ENCODE measurements at places on chromosomes 1 and 21.

DNA sequence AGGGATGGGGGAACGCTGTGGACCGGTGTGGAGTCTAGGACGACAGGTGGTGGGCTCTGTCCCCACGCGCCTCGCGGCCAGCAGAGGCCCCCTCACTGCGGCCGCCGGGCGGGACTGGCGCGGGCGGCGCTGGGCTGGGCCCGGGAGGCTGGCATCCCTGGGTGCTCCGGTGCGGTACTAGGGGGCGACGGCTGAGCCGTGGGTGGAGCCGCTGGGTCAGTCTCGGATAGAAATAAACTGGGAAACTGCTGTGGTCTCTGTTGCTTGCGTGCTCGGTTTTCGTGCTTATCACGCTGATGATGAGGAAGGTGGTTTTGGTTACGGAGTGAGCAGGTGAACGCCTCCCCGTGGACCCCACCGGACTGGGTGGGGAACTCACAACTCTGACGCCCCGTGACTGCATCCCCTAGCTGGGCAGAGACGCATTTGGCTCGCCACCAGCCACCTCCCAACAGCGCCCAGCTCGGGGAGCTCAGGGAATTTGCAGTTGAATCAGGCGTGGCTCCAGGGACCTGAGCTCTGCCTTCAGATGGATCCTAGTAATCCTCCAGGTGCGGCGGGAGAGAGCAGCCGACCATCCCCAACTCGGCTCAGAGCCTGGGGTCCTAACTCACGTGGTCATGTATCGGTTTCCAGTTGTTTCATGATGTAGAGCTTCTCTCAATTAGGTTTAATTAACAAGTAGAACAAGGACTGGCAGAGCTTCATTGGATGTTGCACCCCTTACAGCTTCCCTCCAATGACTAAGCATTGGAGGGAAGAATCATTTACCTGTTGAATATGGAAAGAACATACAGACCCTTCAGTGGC is 32.1 kb downstream of the HSD17B7 start:
- H3K36me3 ChIP-seq: no peaks in the 10 kb centered on the region
- peaks cover 12% of the 10 kb centered on the region for H3K27me3 ChIP-seq
- H3K4me1 ChIP-seq: peaks cover 12% of the 10 kb centered on the region
- H3K4me3 ChIP-seq: peak overlapping the region; percentile 46
- DNase-seq: no peak
- H3K27ac ChIP-seq: no peak overlapping the region

DNA sequence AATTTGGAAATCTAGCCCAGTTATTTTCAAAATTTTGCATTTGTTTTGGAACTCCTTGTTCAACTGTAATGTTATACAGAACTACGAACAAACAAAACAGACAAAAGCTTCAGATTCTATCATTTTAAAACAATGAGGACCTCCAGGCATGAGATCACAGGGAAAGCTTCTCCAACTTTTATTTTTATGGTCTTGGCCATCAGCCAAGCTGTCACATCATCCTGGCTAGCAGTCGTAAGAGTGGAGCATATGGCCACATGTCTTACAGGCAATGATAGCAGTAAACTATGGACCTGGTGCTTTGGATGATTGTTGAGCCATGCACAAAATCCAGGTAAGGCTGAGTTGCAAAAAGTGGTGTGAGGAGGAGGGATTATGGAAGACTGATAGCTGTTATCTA is 299.6 kb downstream of the LMX1A start:
- no peaks in the 10 kb centered on the region for H3K4me1 ChIP-seq
- no peak overlapping the region for H3K27ac ChIP-seq
- DNase-seq: no peak
- no peaks in the 10 kb centered on the region for H3K36me3 ChIP-seq

- DNase-seq: no peak
- no peak overlapping the region for H3K27ac ChIP-seq
- H3K4me3 ChIP-seq: no peak overlapping the region
- H3K36me3 ChIP-seq: no peaks in the 10 kb centered on the region
- peaks cover 43% of the 10 kb centered on the region for H3K4me1 ChIP-seq
- no peaks in the 10 kb centered on the region for H3K27me3 ChIP-seq
These were observed 123.6 kb downstream of the DTL start for GRCh38 chr1:212158912-212159796.

- no peak for DNase-seq
- H3K27me3 ChIP-seq: no peaks in the 10 kb centered on the region
These were observed 20.2 kb downstream of the NSL1 start for GRCh38 chr1:212771341-212771740.

DNA sequence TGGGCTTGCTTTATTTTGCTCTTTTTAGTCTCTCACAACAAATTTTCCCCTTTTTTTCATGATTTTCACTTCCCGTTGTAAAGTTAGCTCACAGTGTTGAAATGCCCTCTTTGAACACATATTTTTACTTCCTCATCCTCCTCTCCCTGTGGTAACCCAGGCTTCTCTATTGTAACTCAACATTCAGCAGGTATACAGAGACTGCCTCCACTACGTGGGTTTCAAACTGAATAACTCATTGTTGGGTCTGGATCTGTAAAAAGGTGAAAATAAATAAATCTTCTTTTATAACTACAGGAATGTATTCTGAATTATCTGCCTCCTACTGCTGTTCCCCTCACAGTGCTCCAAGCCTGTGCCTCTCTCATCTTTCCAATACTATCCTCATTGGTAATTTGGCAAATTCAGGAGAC is 166.4 kb downstream of the RUNX1 start:
- H3K27me3 ChIP-seq: peaks cover 15% of the 10 kb centered on the region
- peaks cover 45% of the 10 kb centered on the region for H3K4me1 ChIP-seq

DNA sequence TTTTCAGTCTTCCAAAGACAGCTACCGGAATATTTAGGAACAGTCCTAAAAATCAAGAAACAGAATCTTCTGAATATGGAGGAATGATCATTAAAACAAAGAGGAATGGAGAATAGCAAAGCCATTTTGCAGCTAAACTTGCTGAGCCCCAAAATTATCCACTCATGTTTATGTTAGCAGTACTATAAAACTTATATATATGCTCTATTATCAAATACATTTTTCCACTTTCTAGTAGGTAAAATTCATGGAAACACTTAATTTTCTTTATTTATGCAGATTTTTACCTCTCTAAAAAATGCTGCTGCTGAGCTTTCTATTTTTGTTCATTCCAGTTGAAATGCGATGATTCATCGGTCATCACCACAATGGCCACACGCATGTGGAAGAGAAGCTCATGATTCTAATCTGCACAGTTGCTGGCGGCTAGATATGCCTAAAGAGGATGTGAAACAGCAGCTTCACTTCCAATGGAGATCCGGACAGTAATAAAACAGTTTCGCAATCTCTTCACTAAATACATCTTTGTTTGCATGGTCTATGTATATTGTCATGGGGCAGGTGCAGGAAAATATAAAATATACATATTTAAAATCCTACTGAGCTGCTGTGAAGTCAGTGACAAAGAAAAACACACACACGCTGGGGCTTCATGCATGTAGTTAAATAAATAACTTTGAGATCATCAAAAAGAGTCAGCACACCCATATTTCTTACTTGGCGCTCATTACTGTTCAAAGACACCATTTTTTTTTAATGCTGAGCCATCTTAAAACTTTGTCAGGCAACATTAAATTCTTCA is 292.2 kb downstream of the SMYD3 start:
- H3K4me3 ChIP-seq: no peak overlapping the region
- no peaks in the 10 kb centered on the region for H3K27me3 ChIP-seq
- DNase-seq: no peak
- H3K36me3 ChIP-seq: no peaks in the 10 kb centered on the region

- DNase-seq: peak; percentile 44
- H3K27me3 ChIP-seq: peaks cover 40% of the 10 kb centered on the region
- no peaks in the 10 kb centered on the region for H3K36me3 ChIP-seq
- H3K4me1 ChIP-seq: peaks cover 28% of the 10 kb centered on the region
These were observed 50.1 kb upstream of the PCBP3 start for GRCh38 chr21:45593162-45594022.

GRCh38 chr21:31347435-31348032 is 3.5 kb upstream of the TIAM1 start:
- no peak for DNase-seq
- H3K4me3 ChIP-seq: no peak overlapping the region
- no peaks in the 10 kb centered on the region for H3K36me3 ChIP-seq
